ENCODE measurements at places on chromosomes 3 and 15. TPM values are rescaled to one million over a fixed set of nuclear protein-coding genes. Genes with fewer than 3 reads are reported as not detected.

The TF gene
- polyA plus RNA-seq: 9.1 TPM

DNA sequence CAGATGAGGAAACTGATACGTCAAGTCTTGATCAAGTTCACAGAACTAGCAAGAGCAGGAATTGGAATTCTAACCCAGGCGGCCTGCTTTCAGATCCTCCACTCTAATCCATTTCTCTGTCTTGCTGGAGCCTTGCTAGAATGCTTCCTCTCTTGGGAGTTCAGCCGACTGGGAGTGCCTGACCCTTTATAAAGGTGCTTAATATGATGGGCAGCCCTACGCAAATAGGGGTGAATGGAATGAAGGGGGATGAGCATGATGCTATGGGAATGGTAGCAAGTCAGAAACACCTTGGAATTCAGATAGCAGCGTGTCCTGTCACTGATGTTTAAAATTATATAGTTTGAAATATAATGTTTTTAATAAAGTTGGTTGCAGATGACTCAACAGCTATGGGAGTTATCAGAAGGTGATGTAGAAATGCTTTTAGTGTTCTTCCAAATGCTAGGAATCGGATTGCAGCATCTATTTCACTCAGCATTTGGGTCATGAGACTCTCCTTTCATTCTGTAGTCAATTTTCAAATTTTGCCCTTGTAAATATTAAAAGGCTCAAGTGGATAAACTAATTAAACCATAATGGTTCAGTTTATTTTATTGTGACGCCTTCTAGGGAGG lies 150.7 kb downstream of the FNDC3B start:
- DNase-seq: no peak

DNA sequence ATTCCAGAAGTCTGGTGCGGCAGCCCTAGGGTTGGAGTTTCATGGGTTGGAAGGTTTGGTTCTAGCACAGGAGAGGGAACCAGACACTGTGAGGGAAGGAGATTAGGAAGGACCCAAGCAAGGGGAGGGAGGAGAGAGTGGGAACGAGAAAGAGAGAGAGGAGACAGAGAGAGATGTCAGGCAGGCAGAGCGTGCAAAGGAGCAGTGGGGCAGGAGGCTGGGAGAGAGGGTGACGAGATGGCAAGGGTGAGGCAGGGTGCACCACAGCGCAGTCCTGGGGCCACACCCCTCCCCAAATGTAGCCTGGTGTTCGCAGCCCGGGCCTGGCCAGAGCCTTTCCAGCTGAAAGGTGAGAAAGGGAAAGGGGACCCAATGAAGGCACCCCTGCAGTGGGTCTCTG lies 162.9 kb upstream of the TLE3 start:
- no peak for DNase-seq

DNA sequence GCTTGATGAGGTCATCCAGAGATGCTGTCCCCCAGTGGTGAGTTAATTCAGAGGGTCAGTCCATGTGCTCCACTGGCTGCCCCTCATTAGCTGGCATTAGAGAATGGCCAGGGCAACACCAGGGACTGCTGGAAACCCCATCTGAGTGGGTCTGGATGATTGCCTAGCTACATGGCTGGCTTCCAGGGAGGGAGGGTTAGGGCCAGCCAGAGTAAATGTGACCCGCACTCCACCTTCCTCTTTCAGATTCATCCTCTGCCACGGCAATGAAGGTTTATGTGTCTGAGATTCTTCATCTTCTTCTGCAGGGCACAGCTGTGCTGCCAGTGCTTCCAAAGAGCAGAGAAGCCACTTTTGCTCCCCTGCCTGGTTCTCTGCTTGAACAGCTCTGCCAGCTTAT lies 391.9 kb downstream of the OCA2 start:
- no peak for DNase-seq

DNA sequence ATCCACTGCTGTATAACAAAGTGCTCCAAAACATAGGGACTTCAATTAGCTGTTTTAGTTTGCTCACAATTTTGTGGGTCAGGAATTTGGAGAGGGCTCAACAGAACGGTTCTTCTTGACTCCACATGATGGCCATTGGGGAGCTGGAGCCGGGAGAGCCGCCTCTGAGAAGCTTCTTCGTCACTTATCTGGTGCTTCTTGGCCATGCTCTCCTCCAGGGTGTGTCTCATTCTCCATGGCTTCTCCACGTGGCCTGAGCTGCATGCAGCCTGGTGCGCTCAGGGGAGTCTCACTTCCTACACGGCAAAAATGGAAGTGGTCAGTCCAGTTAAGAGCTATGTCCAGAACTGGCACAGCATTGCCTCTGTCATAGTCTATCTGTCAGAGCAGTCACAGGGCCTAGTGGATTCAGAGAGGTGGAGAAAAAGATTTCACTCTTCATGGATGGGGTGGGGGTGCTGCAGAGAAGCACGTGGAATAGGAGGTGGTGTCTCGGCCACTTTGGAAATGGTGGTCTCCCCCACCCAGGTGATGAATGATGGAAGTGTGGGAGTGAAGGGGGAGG lies 26.3 kb upstream of the PRR23E start:
- no peak for DNase-seq

All from renal cortex interstitium (tissue), 15 donors.